Dermis microvascular lymphatic vessel endothelial cell (primary cell): ENCODE measurements at places on chromosomes 6 and 20. TPM values are rescaled to one million over a fixed set of nuclear protein-coding genes. Genes with fewer than 3 reads are reported as not detected.

The HCRTR2 gene
- not detected in 2 replicates for total RNA-seq

The RAET1L gene
- not detected in 2 replicates for total RNA-seq

The NPEPL1 gene
- 17.6 and 31.2 TPM in 2 replicates for total RNA-seq

The BPIFB4 gene
- total RNA-seq: not detected in 2 replicates

The MCM8 gene
- 4.7 and 5.9 TPM in 2 replicates for total RNA-seq

The PRRT1 gene
- total RNA-seq: under 0.01 TPM in 2 replicates

The CRISP3 gene
- not detected in 2 replicates for total RNA-seq

The RAB23 gene
- 4.2 and 5.1 TPM in 2 replicates for total RNA-seq

The ENPP3 gene
- total RNA-seq: 0.51 and 1.4 TPM in 2 replicates

The GLP1R gene
- not detected in 2 replicates for total RNA-seq

The LY6G6D gene
- total RNA-seq: not detected in 2 replicates

The USP49 gene
- total RNA-seq: 1.3 and 2.0 TPM in 2 replicates

The DSP gene
- 42.4 and 88.0 TPM in 2 replicates for total RNA-seq

The PNLDC1 gene
- total RNA-seq: not detected in 2 replicates

The SLPI gene
- total RNA-seq: 0.39 and 1.4 TPM in 2 replicates

The GNMT gene
- under 0.01 and 0.13 TPM in 2 replicates for total RNA-seq

The MATN4 gene
- total RNA-seq: under 0.01 TPM in 2 replicates

The CNBD2 gene
- total RNA-seq: 5.3 and 5.4 TPM in 2 replicates

The RIMS1 gene
- 21.2 and 34.4 TPM in 2 replicates for total RNA-seq

The PBOV1 gene
- total RNA-seq: not detected in 2 replicates

The GABRR1 gene
- total RNA-seq: not detected in 2 replicates

The CGA gene
- total RNA-seq: not detected in 2 replicates

The CNR1 gene
- total RNA-seq: under 0.01 TPM in 1 of 2 replicates, not detected in the other

The ADGRF5 gene
- 107 and 112 TPM in 2 replicates for total RNA-seq

The RPN2 gene
- total RNA-seq: 189 and 297 TPM in 2 replicates

The OLIG3 gene
- not detected in 2 replicates for total RNA-seq

The GATA5 gene
- total RNA-seq: not detected in 2 replicates

The RGS17 gene
- 3.3 and 4.1 TPM in 2 replicates for total RNA-seq

The TFEB gene
- 5.5 and 7.6 TPM in 2 replicates for total RNA-seq
